ENCODE measurements at places on chromosomes 1 and 21.
A peak's percentile ranks its signal among the peaks of the same experiment; 100 is the strongest.

GRCh38 chr1:70666381-70667140 lies 255.5 kb downstream of the CTH start:
- no peak for DNase-seq

- no peak for DNase-seq
Observed at GRCh38 chr21:25822981-25823380, 88.2 kb downstream of the GABPA start.

GRCh38 chr21:14454016-14455009 lies 71.4 kb upstream of the HSPA13 start:
- DNase-seq, result no peak

DNA sequence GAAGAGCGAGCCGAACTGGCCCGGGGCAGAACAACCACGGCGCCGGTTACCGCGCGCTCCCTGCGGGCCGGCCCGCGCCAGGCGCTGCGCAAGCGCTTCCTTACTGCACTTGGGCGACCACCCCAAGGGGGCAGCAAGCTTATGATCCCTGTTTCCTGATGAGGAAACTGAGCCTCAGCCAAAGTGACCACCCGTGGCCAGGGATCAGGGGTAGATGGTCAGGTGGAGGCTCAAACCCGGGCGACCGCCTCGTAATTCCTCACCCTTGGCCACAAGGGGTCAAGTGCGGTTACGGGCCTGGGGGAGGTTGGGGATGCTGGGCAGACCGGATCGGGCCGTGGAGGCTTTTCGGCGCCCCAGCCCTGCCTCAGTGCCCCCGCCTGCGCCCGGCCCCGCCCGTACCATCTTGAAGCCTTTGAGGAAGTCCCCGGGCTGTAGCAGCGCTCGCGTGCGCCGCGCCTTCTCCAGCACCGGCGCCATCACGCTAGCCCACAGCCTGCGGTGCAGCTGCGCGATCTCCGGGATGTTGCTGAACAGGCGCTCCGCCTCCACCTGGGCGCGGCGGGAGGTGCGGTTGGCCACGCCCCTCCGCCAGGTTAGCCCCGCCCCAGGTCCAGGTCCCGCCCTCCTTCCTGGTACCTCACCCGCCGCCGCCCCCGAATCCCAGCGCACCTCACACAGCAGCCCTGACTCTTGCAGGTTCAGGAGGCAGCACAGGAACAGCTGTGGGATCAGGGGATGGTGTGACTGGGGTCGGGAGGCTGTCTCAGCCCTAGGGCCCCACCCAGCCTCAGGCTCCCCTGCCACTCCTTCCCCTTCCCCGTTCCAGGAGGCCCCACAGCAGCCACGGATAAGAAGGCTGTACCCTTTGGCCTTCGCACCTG lies 5.4 kb upstream of the TNFRSF25 start:
- no peak for DNase-seq

DNA sequence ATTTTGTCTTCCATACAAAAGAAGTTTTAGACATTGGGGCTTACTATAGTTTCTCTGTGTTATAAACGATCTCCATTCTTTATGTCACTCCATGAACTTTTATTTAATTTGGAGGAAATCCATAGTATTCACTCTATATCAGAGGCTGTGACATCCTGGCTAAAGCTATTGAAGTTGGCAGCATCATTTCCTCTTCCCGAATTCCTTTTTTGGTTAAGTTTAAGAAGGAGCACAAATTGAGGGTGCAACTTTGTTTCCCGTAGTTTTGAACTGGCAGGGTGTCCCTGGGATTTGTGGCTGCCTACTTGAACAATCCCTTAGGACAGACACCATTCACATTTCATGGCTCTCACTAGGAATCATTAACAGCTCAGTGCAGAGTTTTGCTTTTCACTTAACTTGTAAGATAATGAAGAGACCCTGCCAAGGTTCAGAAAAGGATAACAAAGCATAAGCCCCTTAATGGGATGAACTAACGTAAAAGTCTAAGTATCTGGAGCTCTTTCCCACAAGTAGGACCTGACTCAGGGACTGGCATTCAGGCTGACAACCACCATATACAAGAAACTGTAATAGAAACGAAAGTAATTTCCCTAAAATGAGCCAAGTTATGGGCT lies 13.9 kb downstream of the S1PR1 start:
- no peak for DNase-seq

- no peak for DNase-seq
Observed at GRCh38 chr21:42218836-42219605, at the start of gene ABCG1. Gene ABCG1 (plus strand): TSS chr21:42219140. CDS start chr21:42219263, 123 bp downstream.

DNA sequence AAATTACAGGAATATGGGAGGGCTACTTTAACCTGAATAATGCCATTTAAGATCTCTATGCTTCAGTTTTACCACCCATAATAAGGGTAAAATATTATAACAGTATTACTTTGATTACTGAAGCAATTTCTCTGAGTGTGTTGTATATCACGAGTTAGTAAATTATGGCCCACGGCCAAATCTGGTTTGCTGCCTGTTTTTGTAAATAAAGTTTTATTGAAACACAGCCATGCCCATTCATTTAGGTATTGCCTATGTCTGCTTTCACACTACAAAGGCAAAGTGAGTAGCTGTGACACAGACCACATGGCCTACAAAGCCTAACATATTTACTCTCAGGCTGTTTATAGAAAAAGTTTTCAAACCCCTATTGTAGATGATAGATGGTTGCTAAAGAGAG lies 156.8 kb downstream of the CDC42BPA start:
- no peak for DNase-seq

DNA sequence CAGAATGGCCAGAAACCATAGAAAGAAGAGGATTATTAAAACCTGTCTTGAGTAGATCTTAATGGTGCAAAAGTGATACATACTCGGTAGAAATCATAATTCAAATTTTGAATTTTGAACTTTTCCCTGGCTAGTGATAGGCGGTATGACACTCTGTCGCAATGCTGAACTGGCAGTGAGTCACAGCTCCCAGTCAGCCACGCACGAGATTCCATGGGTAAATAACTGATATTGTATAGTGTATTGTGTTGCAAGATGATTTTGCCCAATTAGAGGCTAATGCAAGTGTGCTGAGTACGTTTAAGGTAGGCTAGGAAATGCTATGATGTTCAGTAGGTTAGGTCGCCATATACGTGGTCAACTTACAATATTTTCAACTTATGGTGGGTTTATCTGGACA lies 207.0 kb downstream of the SIPA1L2 start:
- DNase-seq, result no peak

GRCh38 chr1:116915086-116915661 lies 5.5 kb downstream of the PTGFRN start:
- peak; percentile 70 for DNase-seq

DNA sequence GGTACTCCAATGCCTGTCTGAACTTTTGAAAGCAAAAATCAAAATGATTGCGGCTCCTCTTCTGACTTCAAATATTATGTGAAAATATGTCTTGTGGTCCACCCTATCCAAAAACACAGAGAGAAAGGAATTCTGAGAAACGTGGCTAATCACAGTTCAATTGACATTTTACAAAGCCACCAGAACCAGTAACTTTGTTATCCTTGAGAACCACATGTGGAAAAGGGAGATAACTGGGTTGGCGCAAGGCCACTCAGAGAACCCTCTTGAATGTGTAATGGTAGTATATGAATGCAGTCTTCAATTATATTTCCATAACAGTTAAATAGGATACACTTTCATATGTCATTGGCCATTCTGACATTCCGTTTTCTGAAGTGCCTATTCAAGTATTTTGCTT lies 1030.0 kb upstream of the TMPRSS15 start:
- no peak for DNase-seq

GRCh38 chr1:225835856-225836255 lies 25.9 kb downstream of the EPHX1 start:
- DNase-seq, result no peak

GRCh38 chr1:31510853-31511789 lies 65.2 kb upstream of the TINAGL1 start:
- no peak for DNase-seq

- no peak for DNase-seq
Observed at GRCh38 chr1:6882414-6882813, 97.2 kb downstream of the CAMTA1 start.

DNA sequence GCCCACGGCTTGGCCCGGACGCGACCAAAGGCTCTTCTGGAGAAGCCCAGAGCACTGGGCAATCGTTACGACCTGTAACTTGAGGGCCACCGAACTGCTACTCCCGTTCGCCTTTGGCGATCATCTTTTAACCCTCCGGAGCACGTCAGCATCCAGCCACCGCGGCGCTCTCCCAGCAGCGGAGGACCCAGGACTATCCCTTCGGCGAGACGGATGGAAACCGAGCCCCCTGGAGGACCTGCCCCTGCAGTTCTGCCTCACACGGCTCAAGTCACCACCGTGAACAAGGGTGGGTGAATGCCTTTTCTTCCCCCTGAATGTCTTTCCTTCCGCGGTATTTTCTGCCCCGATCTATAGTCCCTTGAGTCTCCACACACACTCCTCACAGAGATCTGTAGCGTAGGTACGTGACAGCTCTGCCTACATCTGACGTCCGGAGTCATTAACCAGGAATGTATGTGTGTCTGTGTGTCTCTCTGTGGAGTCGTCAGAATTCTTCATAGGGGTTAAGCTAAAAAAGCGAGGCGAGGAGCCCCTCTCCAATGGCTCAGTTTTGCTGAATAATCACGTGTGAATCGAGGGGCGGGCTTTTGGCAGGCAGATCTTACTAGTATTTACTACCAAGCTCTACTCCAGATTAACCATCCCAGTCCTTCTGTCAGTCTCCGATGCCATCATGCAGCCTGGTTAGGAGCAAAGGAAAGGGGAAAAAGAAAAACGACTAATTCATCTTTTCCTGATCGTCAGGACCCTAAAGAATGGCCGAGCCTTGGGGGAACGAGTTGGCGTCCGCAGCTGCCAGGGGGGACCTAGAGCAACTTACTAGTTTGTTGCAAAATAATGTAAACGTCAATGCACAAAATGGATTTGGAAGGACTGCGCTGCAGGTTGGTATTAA lies at the start of gene CDKN2C:
TSS of gene CDKN2C (plus strand) at position 635 of the 898 bp plus-strand sequence. CDS start at position 759, 124 bp downstream.
- no peak for DNase-seq

DNA sequence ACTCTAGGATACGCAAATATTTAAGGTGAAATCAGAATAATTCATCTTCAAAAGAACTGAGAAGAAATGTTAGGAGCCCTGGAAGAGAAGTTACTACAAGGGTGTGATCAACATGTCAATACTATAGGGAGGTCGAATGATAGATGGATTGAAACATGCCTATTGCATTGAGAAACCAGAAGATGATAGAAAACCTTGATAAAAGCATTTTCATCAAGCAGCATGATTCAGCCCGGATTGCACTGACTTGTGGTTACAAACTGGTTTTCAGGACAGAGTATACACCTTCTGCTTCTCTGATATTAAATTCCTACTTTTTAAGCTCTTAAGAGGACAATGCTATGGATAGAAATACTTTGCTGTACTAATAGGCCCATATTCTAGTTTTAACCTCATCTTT lies 164.2 kb downstream of the FMN2 start:
- DNase-seq, result no peak

- no peak for DNase-seq
Observed at GRCh38 chr1:93617670-93618499, 63.8 kb downstream of the BCAR3 start.

DNA sequence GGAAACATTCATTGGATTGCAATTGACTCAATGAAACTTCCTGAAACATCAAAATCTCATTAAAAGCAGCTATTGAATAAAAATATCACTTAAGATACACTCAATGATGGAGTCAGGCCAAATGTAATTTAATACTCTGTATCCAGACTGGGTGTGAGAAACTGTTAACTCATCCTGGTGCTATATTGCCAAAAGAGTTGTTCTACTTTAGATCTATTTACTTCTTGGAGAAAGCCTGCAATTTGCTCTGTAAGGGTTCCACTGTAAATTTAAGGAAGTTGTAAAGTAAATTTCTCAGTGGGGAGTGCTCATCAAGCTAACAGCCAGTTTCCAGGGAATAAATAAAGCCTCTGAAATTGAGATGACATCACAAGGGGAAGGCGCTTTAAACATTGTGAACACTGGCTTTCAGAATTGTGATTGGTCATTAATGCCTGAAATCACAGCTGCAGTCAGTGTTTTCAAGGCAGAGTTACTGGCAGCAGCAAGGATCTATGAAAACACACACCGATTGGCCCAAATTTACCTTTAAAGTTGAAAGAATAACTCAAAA lies 91.4 kb downstream of the OLFM3 start:
- DNase-seq, result peak; percentile 77

GRCh38 chr1:76082062-76082461 lies 7.5 kb downstream of the ST6GALNAC3 start:
- no peak for DNase-seq

DNA sequence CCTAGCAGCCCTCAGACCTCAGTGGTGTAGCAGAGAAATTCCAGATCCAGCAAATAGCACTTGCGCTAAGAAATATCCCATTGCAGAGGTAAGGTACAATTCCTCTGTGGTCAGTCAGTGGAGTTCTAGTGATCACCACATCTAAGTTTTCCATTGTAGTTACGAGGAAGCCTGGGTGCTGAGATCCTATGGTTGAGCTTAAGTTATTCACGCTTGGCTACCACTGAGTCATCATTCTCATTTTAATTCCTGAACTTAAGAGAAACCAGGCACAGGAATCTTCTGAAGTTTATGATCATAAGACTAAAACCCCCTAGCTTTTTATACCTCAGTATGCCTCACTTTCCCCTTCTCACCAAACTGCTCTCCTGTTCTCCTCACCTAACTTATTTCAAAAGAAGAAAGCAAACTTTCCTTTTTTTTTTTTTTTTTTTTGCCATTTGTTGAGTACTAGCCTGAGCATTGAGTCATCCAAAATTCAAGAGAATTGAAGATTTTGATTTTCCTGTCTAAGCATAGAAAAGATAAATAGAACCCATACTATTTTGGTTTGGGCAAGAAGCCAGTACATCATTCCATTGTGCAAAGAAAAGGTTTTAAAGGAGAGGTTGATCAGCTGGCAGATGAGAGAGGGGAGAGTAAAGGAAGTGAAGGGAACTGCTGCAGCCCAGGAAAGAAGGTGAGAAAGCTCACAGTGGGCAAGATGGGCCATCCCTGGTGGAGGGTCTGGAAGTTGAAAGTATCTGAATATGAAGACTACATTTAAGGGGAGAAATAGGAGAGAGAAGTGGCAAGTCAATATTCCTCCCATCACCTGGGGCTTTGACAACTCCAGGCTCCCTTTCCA lies 39.9 kb downstream of the SERBP1 start:
- DNase-seq, result no peak

GRCh38 chr1:9413877-9414213 lies 121.2 kb downstream of the SPSB1 start:
- DNase-seq, result no peak

GRCh38 chr1:23578311-23578996 lies 19.2 kb upstream of the ID3 start:
- no peak for DNase-seq

DNA sequence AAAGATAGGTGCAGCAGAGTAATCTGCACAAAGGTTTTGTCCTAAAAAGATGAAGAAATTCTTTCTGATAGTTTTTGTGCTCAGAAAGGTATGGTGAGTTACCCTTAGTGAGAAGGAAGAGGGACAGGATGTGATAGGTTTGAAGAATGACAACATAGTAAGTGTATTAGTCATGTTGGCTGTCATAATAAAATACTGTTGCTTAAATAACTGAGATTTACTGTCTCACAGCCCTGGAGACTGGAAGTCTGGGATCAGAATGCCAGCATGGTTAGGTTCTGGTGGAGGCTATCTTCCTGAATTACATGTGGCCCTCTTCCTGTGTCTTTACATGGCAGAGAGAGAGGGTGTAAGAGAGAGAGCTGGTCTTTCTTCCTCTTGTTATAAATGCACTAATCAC lies 965.2 kb downstream of the TTLL7 start:
- DNase-seq, result no peak
